ENCODE measurements at places on chromosomes 7 and 10.

- DNase-seq, result peak; percentile 26
Measured at GRCh38 chr10:86536294-86536861, 14.8 kb upstream of the WAPL start.

DNA sequence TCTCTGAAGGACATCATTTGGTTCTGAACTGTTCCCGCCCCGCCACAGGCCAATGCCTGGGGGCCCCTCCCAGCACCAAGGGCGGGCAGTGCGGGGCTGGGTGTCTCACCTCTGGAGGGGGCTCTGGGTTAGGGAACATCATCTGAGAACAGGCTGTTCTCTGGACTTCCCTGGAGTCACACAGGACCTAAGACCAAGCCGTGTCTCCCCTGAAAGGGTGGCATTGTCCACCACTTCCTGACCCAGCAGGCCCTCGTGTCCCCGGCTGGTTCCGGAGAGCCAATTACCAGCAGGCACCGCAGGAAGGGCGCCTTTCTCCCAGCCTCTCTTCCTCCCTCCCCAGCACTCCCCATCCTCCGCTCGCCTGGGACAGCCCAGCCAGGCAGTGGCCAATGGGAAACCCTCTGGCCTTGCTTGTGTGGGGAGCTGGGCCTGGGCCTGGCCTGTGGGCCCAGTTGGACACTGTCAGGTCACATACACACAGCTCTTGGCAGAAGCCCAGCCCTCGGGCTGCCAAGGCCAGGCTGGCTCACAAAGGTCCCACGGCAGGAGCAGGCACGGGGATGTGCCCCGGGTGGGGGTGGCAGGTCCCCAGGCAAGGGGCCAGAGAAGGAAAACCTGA is 119.5 kb downstream of the SPDYE5 start:
- DNase-seq, result no peak

- no peak for DNase-seq
Measured at GRCh38 chr7:142961973-142962926, at the start of gene KEL. TSS of gene KEL (minus strand) at chr7:142962363. CDS start at chr7:142962206, 157 bp downstream.

DNA sequence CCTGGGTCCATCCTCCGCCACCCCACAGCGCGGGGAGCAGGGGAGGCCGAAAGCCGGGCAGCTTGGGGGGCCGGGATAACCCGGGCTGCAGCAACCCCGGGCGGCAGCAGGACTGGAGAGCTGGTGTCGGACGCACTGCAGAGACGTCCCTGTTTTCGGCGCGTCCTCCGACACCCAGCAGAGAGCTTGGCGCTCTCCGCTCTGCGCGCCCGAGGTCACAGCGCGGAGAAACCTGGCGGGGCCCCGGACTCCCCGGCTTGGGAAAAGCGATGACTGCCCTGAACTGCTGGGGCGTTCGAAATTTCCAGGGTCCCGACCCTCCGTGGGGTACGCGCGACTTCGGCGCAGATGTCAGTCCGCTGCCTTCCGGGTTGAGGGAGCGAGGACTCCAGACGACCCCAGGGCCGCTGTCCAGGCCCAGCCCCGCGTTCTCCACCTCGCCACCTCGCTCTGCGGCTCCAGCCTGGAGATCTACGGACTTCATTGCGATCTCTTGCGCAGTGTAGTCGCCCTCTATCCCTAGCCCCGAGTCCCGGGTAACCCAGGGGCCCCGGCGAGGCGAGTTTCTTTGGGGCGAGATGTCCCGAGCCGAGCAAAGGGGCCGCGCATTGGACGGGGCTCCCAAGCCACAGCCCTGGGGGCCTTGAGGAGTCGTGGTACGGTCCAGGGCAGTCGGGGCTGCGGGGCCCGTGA is 617 bp upstream of the FOXI2 start:
- DNase-seq, result no peak

DNA sequence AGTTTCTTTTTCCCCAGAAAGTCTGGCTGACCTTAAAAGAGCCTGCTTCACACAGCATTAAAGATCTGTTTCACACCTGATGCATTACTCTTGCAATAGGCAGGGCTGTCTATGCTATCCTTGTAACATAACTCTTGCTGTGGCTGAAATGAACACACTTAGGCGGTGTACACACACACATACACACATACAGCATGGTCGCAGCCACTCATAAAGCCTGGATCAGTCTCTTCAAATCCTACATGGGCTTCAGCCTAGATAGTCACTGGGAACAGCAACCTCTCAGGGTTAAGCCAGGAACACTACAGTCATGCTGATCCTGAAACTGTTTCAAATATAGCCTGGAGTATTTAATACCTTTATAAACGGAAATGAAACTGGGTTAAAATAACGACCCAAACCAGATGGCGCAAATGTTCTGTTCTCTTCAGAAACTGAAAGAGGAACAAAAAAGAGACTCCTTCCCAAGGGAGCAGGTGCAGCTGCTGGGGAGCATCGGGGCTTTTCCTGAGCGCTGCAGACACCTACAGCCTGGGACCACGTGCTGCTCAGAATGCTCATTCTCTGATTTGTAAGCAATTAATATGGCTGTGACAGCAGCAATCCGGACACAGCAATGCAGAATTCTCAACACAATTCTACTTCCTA is 61.0 kb upstream of the SFMBT2 start:
- no peak for DNase-seq

GRCh38 chr7:4729266-4729665 is 46.2 kb upstream of the AP5Z1 start:
- DNase-seq, result no peak

DNA sequence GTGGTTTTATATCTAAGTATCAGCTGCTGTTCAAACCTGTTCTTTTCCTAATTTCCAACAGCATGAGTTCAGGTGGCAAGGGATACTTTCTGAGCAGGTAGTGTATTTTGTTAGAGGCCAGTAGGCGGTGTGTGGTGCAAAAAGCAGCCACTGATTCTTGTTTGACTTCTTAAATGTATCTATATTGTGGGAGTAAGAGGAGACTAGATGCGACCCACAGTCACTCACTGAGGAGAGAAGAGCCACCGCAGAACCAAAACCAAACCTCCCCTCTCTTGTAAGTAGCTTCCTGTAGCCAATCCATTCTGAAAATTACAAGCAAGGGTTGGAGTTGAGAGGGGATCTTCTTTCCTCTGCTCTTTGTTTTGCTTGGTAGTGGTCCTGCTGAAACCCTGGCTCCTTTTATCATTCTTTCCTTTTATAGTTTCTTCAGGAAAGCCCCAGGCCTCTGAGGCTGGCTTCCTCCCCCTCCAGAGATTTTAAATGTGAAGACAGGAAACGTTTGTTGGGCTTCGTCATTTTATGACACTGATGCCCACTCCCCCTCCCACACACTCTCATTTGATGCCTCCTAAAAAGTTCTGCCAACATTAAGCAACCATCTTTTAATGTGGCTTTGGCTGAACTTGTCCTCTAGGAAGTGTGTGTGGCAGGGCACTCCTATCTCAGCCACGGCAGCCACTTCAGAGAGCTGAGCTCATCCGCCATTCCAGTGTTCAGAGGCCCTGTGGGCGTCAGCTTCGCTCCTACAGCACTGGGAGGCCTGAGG is 566.0 kb downstream of the SUGCT start:
- DNase-seq, result no peak

GRCh38 chr10:71255808-71256660 is 43.7 kb downstream of the UNC5B start:
- DNase-seq, result no peak

GRCh38 chr7:15292138-15292537 is 269.7 kb downstream of the AGMO start:
- no peak for DNase-seq

DNA sequence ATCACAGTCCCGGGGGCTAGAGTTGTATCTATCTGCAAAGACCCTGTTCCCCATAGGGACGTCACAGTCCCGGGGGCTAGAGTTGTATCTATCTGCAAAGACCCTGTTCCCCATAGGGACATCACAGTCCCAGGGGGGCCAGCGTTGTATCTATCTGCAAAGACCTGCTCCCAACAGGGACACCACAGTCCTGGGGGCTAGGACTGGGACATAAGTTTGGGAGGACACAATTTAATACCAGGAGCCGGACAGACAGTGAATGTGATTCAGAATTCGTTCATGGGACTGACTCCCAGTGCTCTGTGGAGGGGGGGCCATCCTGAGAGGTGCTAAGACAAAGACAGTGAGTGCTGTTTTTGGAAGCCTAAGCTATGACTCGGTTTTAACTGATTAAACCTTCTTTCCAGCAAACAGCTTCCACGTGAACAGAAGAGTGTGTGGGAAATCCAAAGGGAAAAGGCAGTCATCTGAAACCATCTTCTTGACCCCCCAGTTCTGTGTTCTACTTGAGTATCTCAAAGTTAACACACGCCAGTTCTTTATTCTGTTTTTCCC is 153.0 kb downstream of the DIP2C start:
- no peak for DNase-seq

- no peak for DNase-seq
Measured at GRCh38 chr10:132675031-132675740, 110.8 kb downstream of the NKX6-2 start.

DNA sequence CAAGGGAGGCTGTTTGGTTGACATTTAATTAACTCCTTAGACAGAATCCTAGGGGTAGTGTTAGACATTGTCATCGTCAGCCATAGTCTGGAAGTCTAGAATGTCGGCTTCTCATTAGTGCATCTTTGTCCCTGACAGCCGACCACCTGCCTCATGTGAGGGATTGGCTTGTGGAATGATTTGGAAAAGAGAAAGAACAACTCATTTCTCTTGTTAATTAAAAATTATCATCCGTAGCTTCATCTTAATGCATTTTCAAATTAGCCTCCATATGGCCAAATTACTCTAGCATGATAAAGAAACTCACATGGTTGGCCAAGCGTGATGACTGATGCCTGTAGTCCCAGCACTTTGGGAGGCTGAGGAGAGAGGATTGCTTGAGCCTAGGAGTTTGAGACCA is 97.7 kb upstream of the PARD3 start:
- no peak for DNase-seq

DNA sequence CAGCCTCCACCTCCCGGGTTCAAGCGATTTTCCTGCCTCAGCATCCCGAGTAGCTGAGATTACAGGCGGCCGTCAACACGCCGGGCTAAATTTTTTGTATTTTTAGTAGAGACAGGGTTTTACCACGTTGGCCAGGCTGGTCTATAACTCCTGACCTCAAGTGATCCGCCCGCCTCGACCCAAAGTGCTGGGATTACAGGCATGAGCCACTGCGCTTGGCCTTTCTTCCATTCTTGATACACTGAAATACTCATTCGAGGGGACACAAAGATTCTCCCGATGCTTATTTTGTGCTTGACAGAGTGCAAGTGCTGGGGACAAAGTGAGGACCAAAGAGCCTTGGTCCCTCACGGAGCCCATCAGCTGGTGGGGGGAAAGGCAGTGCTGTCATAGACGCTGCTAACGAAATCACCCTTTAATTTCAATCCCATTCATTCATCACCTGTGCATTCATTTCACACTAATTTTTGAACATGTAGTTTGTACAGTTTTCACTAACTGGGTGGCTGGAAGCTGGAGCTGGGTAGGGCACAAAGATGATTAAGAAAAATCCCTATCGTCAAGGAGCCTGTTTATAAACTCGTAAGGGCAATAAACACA is 621 bp upstream of the FAM133B start:
- DNase-seq, result no peak

- no peak for DNase-seq
Measured at GRCh38 chr10:89158446-89158845, 48.7 kb downstream of the CH25H start.

- DNase-seq, result no peak
Measured at GRCh38 chr7:101108330-101108857, 18.5 kb upstream of the SERPINE1 start.

DNA sequence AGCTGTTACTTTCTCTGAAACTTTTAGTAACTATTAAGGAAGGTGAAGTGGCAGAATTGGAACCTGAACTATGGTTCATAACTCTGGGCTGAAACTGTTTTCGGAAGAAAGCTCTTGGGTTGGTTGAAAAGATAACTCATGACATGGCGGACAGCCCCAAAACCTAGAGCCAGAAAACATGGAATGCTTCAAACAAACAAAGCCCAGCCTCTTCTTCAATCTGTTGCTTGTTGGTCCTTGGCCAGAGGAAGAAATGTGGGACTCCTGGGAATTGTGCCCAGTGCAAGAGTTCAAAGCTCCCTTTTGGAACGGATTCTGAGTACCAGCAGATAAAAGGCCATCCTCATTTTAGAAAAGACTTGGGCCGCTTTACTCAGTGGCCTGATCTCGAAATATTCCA is 52.9 kb upstream of the CACNB2 start:
- DNase-seq, result no peak

- DNase-seq, result no peak
Measured at GRCh38 chr7:27303026-27303425, 60.4 kb downstream of the EVX1 start.

GRCh38 chr7:146090023-146090645 is 26.5 kb upstream of the CNTNAP2 start:
- DNase-seq, result no peak

DNA sequence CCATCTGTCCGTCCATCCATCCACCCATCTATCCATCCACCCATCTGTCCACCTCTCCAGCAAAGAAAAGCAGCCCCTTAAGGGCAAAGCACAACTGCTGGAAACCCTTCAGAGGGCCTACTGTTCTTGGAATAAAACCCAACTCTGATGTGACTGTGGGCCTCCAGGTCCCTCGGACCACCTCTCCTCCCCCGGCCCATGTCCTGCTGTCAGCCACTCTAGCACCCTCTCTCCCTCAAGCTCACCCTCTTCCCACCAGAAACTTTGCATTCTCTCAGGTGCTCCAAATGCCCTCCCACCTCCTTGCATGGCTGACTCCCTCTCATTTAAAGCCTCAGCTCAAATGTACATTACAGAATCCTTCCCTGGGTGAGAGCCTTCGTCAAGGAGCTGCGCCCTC is 110.3 kb downstream of the ARHGAP22 start:
- DNase-seq, result no peak

- DNase-seq, result no peak
Measured at GRCh38 chr7:21318916-21319270, 109.0 kb upstream of the SP4 start.

DNA sequence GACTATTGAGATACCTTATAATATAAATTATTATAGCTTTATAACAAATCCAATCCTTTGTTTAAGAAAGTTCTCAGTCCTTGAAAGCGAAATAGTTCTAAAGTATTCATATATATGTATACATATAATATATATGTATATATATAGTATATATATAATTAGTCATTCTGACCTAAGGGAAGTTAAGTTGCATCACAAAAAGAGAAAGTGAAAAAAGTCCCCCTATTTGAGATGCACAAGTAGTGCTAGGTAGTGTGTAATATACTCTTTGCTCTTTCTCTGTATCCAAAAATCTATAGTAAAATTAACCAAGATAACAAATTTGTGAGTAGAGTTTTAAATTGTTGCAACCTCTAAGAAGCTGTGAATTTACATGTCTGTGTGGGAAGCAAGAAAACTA is 13.3 kb upstream of the IFIT1B start:
- no peak for DNase-seq

DNA sequence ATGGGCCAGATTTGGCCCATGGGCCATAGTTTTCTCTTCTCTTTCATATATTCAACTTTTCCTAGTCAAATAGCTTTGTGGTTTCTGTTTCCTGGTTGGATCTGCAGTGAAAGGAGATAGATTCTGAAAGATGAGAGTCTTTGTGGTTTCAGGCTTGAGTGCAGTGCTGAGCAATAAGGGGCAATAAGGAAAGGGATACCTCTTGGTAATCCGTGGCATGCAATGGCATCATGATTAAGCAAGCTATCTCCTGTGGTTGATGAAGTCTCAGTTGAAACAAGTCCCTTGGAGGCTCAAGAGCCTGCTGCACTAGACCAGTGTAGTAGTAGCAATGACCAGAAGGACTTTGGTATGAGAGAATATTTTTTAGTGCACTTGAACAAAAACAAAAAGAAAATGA is 187.7 kb upstream of the CNTNAP2 start:
- DNase-seq, result no peak

GRCh38 chr10:12350167-12350872 is 973 bp downstream of the CAMK1D start:
- DNase-seq, result peak; percentile 15

Data from stimulated activated CD4-positive, alpha-beta T cell treated with anti-CD3 and anti-CD28 coated beads, Interleukin-15, amount 100 ng/mL, for 1 hour (primary cell).